MCF 10A (cell line): ENCODE measurements at places on chromosomes 2 and 18. TPM values are rescaled to one million over a fixed set of nuclear protein-coding genes. Genes with fewer than 3 reads are reported as not detected.
A peak's percentile ranks its signal among the peaks of the same experiment; 100 is the strongest.

DNA sequence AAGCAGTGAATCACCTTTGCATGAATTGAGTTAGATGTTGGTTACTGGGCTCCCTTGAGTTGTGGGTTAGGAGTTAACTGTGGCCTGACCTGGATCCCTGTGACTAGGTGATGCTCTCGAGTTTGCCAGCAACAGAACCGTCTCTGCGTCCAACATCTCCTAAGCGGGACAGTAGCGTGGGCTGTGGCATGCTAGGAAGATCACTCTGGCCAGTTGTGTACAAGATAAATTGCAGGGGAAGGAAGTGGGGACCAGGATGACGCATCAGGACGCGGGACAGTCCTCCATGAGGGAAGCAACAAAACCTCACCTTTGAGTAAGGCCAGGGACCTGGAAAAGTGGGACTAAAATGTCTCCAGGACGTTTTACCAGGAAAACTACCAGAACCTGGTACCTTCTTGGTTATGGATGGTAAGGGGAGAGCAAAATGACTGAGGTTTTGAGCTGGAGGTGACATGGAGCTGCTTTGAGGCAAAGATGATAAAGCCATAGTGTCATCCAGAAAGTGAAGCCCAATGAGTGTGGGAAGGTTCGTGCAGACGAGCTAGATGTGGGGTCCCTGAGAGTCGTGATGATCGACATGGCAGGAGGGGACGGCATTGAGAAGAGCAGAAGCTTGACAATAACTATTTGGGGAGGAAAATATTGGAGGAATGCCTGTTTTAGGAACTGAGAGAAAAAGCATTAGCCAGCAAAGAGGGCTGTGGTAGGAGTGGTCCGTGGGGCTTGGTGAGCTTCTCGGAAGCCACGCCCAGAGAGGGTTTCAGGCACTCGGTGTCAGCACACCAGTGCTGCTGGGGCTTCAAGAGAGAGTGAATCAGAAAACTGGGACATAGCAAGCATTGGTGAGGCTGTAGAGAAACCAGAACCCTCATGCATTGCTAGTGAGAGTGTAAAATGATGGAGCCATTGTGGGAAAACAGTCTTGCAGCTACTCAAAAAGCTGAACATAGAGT lies 95.1 kb downstream of the SMAD7 start:
- no peak for DNase-seq

GRCh38 chr2:75716406-75716805 lies 5.7 kb upstream of the GCFC2 start:
- DNase-seq, result no peak

- DNase-seq, result no peak
These were observed 115.0 kb upstream of the SLC39A10 start for GRCh38 chr2:195542067-195542466.

- peak; percentile 90 for DNase-seq
These were observed 1.4 kb downstream of the PSME4 start for GRCh38 chr2:53969285-53969967.

- no peak for DNase-seq
These were observed 71.8 kb downstream of the MTA3 start for GRCh38 chr2:42640261-42640660.

DNA sequence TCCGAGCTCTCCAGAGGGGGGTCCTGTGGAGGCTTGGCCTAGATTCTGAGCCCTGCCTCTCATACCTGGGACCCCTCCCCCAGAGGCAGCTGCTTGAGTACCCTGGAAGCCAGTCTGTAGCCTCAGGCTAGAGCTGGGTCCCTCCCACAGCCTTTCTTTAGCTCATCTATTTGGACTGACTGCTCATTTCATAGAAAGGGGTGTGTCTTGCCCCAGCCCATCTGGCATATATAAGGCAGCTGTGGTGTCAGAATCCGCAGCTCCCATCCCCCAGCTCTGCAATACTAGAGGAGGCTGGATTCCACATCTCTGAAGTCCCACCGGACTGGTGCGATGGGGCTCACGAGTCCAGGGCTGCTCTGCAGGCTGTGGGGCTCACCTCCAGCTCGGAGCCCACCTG lies 26.1 kb downstream of the MPHOSPH10 start:
- no peak for DNase-seq

DNA sequence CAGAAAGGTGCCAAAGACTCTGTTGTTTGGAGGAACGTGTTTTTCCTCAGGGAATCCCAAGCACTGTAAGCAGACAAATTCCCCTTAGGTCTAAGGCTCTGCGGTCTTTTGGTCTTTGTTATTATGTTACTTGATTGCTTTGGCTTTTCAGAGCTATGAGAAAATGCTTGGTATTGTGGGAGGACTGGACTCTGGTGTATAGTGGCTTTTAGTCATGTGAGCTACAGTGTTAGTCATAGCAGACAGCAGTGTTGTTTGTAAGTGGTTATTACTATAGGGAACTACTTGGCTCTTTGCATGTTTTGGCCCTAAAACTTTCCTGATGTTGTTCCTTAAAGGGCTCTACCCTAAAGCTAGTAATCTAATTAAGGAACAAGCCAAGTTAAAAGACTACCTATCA lies 956.2 kb upstream of the LRATD1 start:
- peak; percentile 9 for DNase-seq

- no peak for DNase-seq
These were observed 438.2 kb downstream of the SLC4A3 start for GRCh38 chr2:220065581-220065980.

- DNase-seq, result no peak
These were observed 192.1 kb upstream of the NCKAP5 start for GRCh38 chr2:133760376-133760775.

- DNase-seq, result no peak
These were observed 600.4 kb upstream of the KLHL29 start for GRCh38 chr2:22784566-22784965.

LTBP1 gene
- 99.0 and 119 TPM in 2 replicates for total RNA-seq

ALK gene
- total RNA-seq, result 0.07 TPM in 1 of 2 replicates, not detected in the other

SCTR gene
- not detected in 2 replicates for total RNA-seq

IL36G gene
- not detected in 2 replicates for total RNA-seq

PSTPIP2 gene
- total RNA-seq, result 27.8 and 27.9 TPM in 2 replicates

KCNF1 gene
- total RNA-seq, result not detected in 2 replicates

GGCX gene
- total RNA-seq, result 49.1 and 52.2 TPM in 2 replicates
